ENCODE measurements at places on chromosomes 13 and 19.

- DNase-seq, result no peak
Observed at GRCh38 chr13:34926508-34926907, 15.6 kb upstream of the NBEA start.

DNA sequence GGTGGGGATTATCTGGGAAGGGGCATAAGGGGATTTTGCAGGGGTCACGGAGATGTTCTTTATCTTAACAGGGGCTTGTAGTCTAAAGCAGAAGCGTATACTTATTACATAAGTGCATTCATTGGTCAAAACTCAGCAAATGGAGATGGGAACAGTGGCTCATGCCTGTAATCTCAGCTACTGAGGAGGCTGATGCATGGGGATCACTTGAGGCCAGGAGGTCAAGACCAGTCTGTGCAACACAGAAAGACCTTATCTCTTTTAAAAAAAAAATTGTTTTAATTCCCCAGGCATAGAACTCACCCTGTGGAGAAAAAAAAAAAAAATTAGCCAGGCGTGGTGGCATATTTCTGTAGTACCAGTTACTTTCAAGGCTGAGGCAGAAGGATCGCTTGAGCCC, 18.9 kb downstream of the FAM187B start:
- no peak for DNase-seq

- DNase-seq, result no peak
Observed at GRCh38 chr19:33242131-33242530, 16.5 kb upstream of the SLC7A10 start.

GRCh38 chr19:50877338-50877737, 4.1 kb downstream of the KLK2 start:
- no peak for DNase-seq

DNA sequence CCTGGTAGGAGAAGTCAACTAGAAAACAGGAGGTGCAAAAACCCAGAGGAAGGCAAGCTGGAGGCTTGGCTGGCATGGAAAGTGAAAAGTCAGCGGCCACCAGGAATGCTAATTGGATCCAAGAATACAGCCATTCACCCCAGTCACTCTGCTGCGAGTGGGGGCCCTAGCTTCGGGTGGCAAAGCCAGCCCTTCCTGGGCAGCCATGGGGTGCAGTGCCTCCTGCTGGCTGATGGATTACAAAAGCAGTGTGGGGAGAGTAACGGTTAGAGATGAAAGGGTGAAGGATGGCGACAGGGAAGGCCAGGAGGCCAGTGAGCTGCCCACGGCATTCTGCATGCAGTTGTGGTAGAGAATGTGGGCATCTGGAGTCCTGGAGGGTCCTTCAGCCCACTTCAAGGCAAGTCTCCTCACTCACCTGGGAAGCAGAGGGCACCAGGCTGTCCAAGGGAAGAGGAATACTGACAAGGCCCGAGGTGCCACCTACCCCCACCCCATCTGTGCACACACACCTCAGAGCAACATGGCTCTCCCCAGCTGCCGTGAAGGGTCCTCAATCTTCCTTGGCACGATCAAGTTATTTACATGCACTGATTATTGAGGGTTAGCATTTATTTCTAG, 20.3 kb upstream of the EPHX3 start:
- DNase-seq, result no peak

DNA sequence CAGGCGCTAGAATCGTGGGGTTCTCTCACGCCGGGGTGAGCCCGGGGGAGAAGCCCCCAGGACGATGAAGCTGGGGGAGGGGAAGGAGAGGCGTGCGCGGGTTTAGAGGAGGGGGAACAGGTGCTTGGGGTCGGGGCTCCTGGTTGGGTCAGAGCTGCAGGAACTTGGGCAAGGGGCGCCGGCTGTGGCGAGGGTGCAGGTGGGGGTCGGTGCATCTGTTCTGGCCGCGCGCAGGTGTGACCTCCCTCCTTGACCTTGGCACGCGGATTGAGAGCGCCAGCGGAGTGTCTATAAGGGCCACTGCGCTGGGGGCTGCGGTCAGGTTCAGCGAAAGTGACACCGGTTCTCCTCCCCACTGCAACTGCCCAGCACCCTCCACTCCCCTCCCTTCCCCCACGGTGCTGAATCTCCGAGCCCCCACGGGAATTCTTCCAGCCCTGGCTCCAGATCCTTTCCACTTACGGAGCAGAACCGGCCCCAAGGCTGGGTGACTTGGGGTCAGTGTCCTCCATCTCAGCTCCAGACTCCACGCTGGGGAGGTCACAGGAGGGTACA, 618 bp downstream of the TMEM38A start:
- no peak for DNase-seq

DNA sequence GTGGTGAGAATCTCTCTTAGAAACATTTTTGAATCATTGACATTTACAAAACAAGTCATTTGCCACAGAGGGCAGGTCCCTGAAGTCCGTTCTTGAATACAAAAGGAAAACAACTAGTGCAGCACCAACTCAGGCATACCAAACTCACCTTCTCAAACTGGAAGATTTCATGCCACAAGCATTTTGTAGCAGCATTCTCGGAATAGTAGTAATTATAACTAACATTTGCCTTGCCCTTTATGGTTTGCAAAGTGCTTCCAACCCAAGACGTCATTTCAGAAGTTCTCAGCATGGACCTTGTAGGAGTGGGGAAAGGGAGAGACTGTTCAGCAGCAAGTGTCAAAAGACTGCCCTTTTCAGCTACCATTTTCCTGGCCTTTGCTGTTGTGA, 344.6 kb downstream of the RFC3 start:
- no peak for DNase-seq

Measured in HS-5 (cell line).